Astrocyte of the cerebellum (primary cell): ENCODE measurements at places on chromosomes 5 and 9.

DNA sequence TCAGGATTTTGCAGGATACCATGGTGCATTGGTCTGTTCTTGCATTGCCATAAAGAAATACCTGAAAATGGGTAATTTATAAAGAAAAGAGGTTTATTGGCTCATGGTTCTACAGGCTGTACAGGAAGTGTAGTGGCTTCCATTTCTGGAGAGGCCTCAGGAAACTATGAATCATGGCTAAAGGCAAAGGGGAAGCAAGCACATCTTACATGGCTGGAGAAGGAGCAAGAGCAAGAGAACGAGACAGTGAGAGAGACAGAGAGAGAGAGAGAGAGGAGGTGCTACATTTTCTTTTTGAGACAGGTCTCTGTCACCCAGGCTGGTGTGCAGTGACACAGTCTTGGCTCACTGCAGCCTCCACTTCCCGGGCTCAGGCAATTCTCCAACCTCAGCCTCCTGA, 43.9 kb downstream of the P4HA2 start:
- no peak for DNase-seq

DNA sequence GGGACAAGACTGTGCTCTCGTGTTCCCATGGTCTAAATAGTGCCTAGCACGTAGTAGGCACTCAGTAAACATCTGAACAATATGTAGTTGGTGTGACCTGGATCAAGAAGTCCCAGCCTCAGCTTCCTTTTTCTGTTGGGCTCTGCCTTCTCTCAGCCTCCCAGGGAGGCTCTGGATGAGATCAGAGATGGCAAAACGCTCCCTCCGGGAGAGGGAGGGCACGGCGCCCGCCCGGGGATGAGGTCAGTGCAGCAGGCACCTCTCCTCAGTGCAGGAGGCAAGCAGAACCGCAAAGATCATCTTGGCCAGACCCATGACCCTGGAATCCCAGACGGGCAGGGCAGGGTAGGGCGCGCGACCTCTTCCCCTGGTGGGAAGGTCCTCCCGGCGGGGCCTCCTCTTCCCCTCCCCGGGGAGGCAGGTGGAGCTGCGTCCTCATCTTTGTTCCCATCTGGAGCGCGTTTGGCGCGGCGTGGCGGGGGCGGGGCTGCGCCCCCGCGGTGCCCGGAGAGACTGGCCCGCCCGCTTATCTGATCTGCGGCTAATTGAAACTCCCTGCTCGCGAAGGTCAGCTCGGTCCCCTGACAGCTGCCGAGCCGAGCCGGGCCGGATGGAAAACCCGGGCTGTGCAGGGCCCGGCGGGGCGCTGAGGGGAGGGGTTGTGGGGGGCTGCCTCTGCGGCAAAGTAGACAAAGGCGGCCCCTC, 60.9 kb downstream of the CXXC5 start:
- DNase-seq, result no peak

GRCh38 chr5:93598091-93599000, 15.3 kb downstream of the NR2F1 start:
- no peak for DNase-seq

- DNase-seq, result no peak
These were observed at the start of gene ENG for GRCh38 chr9:127854184-127854806. ENG (minus strand) TSS chr9:127854658; CDS start chr9:127854355, 303 bp downstream.

DNA sequence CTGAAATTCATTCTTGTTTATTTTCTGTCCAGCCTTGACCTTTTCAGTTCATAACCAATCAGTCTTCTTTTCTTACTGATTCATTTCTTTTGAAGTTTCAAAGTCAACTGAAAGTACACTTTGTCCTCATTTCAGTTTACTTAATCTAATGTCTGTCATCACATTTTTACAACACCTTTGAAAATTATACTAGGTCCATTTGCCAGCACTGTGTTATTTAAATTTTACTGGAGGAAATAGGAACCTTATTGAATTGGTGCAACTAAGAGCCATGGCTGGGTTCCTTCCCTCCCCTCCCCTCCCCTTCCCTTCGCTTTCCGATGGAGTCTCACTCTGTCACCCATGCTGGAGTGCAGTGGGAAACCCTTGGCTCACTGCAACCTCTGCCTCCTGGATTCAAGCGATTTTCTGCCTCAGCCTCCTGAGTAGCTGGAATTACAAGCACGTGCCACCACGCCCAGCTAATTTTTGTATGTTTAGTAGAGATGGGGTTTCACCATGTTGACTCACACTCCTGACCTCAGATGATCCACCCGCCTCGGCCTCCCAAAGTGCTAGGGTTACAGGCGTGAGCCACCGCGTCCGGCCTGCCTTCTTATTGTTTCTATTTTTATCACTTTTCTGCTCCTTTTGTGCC, 6.3 kb downstream of the RMI1 start:
- DNase-seq, result no peak

GRCh38 chr5:33824516-33825195, 67.1 kb downstream of the ADAMTS12 start:
- DNase-seq, result peak; percentile 95
